ENCODE measurements at places on chromosomes 3 and 15. TPM values are rescaled to one million over a fixed set of nuclear protein-coding genes. Genes with fewer than 3 reads are reported as not detected.
A peak's percentile ranks its signal among the peaks of the same experiment; 100 is the strongest.

- no peak for DNase-seq
Observed at GRCh38 chr15:41780266-41780665, 6.0 kb downstream of the MAPKBP1 start.

- no peak for DNase-seq
Observed at GRCh38 chr3:64916192-64916798, 228.5 kb upstream of the ADAMTS9 start.

GRCh38 chr3:113764698-113765097, 17.9 kb downstream of the ATP6V1A start:
- no peak for DNase-seq

DNA sequence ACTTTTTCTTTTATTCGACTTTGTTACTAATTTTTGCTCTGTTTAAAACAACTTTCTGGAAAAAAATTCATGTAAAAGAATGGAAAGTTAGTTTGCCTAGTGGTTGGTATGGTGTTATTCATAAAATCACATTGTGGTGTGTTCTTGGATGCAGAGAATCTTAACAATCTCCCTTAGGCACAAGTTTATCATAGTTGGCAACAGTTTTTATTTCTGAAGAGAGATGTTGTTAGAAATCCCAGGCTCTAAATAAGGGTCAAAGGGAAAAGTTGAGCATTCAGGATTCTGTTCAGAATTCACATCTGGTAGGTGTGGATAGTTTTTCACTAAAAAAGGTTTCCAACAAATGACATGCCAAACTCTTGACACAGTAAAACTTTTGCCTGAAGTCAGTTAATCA, 6.4 kb downstream of the DUT start:
- no peak for DNase-seq

DNA sequence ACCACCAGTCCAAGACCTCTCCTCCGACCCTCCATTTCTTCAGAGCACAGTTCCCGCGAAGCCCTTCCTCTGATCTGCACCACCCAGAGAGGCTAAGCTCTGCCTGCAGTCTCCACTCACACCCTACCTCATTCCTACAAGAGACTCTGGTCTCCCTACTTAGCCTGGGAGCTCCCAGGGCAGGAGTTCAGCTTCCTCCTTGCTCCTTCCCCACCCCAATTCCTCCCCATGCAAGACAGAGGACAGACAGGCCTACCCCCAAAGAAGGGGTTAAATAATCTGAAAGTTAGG, 12.6 kb upstream of the VIPR1 start:
- DNase-seq: no peak

GRCh38 chr3:187770224-187770623, 25.0 kb upstream of the BCL6 start:
- no peak for DNase-seq

GRCh38 chr3:127072971-127073783, 90.3 kb downstream of the PLXNA1 start:
- peak; percentile 78 for DNase-seq

DNA sequence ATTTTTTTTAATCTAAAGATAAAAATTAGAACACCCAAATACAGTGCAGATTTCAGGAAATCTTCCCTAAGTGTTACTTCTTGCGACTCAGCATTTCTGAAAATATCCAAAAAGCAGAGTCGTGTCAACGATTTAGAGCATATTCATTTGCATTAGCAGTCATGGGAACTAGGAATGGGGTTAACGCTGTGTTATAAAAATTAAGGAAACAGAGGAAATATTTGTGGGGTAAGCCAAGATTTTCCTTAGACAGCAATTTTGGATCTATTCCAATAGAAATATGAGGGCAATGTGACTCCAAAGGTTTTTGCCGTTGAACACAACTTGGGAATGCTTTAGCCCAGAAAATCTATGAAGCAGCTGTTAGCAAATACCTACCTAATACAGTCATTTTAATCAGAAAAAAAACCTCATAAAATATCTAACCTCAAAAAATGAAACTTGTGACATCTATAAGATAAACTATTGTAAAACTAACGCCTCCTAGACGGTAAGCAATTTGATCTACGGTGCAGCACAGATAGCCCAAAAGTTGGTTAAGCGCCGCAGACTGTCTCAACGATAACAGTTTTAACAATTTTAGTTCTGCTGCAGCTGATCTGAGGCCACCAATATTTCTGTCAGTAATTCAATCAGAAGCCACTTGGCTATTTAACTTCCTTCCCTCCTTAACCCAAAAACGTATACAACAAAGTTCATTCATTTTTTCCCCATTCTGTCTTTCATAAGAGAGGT, 5.8 kb upstream of the ATP11B start:
- no peak for DNase-seq

DNA sequence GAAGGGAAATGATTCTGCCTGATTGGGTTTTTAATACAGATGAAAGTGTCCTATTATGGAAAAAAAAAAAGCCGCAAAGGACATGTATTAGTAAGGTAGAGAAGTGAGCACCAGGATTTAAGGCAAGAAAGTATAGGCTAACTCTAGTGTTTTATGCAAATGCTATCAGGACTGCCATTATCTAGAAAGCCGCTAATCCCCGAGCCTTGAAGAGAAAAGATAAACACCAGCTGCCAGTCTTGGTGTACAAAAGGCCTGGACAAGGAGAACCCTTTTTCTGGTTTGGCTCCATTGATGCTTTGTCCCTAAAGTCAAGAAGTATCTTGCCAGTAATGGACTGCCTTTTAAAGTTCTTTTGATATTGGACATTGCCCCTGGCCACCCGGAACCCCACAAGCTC, 8.6 kb upstream of the TRIM59 start:
- no peak for DNase-seq

Gene HERC2
- 58.5 TPM for total RNA-seq

Gene OGG1
- total RNA-seq: 24.2 TPM

Gene CPN2
- total RNA-seq: not detected

Gene P2RY12
- total RNA-seq: not detected

Gene CAPN3
- 3.3 TPM for total RNA-seq

Gene MITF
- 5.2 TPM for total RNA-seq

Gene ZBTB11
- total RNA-seq: 13.3 TPM

Measured in chondrocyte (in vitro differentiated cells).